NCI-H526 (cell line): ENCODE measurements at places on chromosomes 2 and 18.

- DNase-seq: no peak
These were observed 47.1 kb downstream of the KCMF1 start for GRCh38 chr2:85018049-85018447.

DNA sequence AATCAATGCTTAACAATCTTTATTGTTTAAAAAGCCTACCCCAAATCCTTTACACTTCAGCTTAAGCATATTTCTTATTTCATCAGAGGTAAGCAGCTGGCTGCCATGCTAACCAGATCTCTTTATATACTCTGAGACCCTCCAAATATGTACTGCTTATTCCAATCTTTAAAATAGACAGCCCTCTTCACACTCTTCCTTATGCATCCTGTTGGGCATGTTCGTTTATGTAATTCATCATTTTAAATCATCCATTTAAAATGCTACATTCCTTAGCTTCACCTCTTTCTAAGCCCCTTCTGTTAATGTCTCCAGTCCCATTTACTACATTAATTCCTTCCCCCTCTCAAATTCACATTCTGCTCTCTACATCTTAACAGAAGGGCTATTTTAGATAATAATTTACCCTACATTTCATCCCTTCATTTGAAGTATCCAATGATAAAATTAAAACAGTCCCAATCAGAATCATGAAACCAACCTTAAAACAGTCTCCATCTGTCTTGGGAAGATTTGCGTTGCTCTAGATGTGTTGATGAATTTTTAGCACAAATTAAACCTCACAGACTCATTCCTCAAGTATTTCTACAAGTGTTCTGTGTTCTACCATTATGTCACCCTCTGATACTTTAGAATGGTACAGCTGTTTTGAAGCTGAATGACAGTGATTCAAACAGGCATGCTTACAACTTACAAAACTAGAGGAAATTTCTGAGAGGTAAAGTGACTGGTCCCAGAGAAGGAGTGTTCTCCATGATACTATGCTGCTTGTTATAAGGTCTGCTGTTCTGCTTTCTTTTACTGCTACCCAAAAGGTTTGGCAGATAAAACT is 59.1 kb downstream of the ZNF385B start:
- DNase-seq: no peak

DNA sequence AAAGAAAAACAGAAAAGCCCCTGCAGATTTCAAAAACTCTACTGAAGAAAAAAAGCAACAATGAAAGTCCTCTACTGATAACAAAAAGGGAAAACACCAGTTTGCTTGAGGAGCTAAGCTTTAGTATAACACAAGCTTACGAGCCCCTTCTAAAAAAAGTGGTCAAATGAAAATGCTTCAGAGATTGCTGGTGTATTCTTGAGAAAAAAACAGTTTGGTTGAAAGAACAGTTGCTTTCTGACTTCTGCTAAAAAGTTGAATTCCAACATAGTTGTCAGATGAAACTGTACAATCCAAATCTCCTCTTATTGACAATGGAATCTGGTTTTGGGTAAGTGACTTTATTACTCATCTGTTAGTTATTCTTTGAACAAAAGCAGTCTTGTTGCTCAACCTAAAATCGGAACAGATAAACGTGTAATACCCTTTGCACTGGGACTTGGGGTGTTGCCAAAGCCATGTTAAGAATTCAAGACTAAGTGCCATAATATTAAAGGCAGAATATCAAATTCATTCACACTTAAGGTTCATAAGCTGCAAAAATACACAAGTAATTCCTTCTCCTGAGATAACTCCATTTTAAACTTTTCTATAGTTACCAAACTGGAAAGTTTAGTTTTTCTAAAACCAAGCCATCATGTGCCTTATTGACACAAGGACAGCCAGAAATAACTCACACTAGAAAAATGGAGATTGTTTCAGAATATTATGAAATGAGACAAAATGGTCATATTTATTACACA is 45.3 kb upstream of the SPAG16 start:
- DNase-seq: no peak

DNA sequence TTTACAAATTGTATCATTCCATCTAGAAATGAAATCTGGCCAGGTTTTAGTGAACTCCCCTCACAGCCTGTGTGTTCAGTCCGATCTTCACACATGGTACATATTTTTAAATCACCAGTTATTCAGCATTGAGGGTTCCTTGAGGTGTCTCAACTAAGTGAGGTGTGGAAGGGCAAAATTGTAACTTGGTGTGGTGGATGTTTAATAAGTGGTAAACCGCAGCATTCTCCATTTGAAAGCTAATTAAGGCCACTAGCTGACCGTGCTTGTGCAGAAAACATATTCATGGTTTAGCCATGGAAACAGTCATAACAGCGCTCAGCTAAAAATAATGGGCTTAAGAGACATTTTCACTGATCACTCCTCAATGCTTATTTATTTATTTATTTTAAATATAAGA is 786.2 kb upstream of the FANCL start:
- no peak for DNase-seq

DNA sequence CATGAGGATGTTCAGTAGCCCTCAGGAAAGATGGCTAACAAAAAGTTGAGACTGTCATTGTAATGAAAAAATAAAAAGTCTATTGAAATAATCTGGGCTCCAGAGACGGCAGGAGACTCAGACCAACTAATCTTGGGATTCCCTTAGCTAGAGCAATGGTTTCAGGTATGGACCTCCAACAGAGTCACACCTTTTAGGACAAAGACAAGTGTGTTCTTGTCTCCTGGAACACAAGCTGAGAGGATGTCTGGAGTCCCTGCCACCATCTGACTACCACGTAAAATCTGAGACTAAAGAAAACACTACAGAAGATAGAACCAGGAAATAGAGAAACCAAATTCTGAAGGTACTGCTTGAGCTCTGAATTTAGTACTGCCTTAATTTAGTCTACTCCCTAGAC is 103.3 kb upstream of the RBBP8 start:
- no peak for DNase-seq

- no peak for DNase-seq
These were observed 53.5 kb downstream of the NXPH2 start for GRCh38 chr2:138726681-138727080.

GRCh38 chr2:11029136-11029535 is 117.4 kb downstream of the KCNF1 start:
- DNase-seq: no peak

- peak; percentile 48 for DNase-seq
These were observed 852 bp downstream of the POLI start for GRCh38 chr18:54269893-54270844.

DNA sequence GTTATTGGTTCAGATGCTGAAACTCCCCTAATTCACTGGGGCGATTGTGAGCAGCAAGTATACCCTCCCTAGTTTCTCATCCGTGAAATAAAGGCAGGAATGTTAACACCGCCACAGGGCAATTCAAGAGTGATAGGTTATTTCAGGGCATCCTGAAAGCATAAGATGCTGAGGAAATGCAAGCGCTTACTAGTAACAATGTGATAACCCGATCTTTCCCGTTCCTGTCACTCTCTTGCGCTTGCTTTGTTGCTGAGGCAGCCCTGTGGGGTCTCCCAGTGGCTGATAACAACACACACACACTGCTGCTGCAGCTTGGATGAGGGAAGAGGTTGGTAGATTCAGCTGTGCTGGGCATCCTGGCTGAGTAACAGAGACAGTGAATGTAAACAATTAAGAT is 259.3 kb downstream of the AGPS start:
- no peak for DNase-seq

- no peak for DNase-seq
These were observed 142.7 kb upstream of the DOK6 start for GRCh38 chr18:69257861-69258458.
